Foreskin keratinocyte (primary cell): ENCODE measurements at places on chromosomes 2 and 18.
A peak's percentile ranks its signal among the peaks of the same experiment; 100 is the strongest.

GRCh38 chr2:138718405-138718804 lies 61.8 kb downstream of the NXPH2 start:
- no peak for DNase-seq

GRCh38 chr2:108587621-108588020 lies 53.4 kb downstream of the LIMS1 start:
- DNase-seq: no peak

DNA sequence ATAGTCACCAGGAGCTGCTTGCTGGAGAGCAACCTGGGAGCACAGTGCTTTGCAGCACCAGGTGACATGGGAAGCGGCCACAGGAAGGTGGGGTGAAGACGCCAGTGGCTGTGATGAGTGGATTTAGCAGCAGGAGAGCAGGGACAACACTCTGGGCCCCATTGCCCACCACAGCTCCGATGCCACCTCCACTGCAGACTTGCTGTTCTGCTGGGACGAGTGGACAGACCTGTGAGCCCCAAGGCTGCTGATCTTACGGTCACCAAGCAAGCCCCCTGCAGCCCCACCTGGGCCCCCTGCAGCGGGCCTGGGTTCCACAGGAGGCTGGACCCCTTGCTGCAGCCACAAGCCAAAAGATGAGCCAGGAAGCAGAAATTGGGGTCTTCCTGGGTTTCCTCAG lies 73.7 kb downstream of the CTIF start:
- no peak for DNase-seq

GRCh38 chr2:157056200-157056676 lies 201.3 kb upstream of the GALNT5 start:
- no peak for DNase-seq

- DNase-seq: peak; percentile 93
These were observed 25.2 kb upstream of the FAM110C start for GRCh38 chr2:71309-72035.

DNA sequence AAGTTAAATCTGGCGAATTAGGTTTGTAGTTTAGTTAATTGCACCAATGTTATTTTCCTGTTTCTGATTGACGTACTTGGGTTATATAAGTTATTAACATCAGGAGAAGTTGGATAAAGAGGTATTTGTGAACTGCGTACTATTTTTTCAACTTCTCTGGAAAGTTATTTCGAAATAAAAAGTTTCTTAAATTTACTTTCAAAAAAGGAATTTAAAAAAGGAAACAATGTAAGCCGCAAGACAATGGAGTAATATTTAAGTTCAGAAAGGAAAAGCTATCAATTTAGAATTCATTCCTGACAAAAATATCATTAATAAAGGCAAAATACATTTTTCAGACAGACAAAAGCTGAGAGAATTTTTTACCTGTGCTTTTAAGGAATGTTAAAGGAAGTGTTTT lies 47.7 kb downstream of the RAB10 start:
- no peak for DNase-seq

DNA sequence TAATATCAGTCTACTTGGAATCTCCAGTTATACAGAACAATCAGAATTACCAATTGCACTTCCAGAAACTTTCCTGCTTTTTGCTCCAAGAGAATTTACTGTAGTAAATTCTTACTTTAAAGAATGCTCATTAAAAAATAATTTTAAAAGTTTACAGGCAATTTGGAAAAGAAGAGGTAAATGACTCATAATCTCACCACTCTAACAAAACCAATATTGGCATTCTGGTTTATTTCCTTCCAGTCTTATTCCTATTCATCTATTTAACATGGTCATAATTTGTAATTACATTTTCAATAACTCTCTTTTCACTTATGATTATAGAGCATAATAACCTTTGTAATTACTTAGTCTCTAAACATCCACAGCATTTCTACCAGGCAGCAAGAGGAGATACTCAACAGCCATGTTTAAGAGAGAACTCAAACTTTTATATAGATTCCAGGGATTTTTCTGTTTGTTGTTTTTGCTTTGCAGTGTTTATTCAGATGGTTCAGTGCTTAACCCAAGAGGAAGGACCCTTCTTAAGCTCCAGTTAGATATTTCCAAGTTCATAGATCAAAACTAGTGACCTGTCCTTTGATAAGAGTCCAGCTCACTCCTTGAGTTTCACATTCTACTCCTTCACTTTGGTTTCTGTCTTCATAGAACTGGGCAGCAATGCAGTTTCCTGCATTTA lies 464.7 kb downstream of the TXNL1 start:
- DNase-seq: no peak

DNA sequence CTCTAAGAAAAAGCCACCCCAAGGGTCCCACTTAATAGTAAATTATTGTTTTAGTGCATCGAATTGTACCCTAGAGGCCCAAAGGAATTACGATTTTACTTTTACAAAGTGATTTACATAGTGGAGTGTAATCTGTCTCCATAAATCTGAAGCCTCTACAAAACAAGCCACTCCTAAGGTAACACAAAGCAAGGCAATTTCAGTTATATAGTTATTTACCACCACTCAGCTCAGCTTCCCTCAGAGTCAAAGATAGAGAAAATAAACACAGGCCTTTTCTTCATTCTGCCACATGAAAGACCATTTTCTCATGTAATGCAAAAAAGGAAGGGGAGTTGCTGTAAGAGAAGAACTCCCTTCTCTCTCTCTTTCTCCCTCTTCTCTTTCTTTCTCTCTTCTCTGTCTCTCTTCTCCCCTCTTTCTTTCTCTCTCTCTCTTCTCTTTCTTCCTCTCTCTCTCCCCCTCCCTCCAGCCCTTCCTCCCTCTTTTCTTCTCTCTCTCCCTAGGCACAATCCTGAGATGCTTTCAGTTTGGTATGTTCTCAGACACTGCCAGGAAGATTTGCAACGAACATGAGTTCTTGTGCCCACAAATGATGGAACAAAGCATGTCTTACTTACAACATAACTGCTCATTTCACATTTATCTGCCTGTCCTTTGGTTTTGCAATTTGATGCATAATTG lies 264.5 kb downstream of the BCL2 start:
- no peak for DNase-seq

DNA sequence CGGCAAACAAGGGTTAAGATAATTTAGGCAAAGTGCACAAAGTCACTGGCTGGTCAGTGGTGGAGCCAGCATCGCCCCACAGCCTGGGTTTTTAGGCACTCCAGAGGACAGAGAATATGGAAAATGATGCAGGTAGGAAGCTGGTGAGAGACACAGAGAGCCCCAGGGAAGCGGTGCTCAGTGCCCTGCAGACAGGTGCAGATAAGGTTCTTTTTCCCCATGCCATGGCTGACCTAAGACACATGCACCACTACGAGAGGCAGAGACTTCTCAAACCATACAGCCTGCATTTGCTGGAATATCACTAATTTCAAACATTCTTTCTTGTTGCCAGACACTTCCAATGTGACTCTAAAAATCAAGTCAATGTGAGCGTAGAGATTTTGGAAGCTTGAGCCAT lies 205.7 kb upstream of the APCDD1 start:
- DNase-seq: no peak

DNA sequence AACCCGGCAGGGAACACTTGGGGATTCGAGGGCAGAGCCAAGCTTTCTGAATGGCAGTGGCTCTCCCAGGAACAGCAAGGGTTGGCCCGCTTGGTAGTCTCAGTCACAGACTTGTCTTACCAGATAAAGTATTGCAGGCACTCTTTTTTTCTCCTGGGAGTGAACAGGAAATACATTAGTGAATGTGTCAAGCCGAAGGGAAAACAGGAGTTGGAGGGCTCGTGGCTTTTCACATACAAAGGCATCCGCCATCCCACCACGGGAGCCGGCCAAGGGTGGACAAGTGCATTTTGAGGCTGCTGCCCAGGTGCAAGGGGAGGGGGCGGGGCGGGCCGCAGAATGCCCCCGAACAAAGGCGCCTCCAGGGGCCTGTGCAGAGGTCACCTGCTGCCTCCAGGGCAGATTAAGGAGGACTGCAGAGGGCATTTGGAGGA lies 163.3 kb upstream of the SIX3 start:
- no peak for DNase-seq

DNA sequence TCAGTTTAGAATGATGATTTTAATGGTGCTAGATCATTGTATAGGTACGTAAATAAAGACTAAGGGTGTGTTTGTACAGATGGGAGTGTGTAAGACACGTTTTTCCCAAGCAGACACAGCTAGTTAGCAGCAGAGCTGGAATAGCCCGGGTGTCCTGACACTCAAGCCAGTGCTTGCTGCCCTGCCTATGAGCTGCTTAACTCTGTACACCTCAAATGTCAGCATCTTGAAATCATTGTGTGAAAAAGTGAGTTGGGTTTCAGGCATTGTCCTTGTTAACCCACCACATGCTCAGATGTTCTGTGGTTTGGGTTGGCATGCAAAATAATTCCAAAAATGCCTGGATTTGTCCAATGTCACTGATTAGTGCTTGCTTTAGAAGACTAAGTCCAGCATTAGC lies 13.0 kb upstream of the TET3 start:
- DNase-seq: no peak

DNA sequence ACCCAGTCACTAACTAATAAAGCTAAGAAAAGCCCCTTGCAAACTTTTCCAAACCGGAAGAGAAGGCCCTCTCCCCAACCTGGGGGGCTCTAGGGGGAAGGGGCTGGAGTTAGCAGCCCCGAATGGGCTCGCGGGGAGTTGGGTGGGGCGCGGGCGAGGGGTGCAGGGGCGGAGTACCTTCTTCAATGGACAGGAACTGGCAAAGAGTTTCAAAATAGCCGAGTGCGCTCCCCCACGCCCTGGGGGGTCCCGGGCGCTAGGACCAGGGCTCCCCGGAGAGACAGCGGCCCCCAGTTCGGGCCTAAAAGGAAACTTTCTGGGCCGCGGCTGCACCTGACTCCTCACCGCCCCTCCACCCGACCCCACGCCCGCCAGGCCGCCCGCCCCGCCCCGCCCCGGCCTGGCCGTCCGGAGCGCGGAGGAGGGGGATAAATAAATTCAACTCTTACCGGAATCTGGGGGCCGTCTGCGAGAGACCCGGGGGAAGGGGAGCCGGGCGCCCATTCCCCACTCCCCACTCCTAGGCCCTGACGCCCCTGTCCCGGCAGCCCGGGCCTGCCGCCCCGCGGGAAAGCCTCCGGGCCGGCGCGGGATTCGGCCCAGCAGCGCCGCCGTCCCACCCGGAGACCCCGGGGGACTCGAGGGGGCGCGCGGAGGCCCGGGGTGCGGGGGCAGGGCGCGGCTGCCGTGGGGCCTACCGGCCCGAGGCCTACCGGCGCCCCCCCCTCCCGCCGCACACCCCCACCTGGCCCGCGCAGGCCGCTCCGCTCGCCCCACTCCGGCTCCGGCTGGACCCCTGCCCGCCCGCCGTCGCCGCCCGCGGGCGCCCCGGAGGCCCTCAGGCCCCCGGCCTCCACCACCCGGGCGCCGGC lies 868 bp downstream of the INO80D start:
- DNase-seq: peak; percentile 14

GRCh38 chr2:45759310-45759851 lies 107.9 kb downstream of the PRKCE start:
- peak; percentile 67 for DNase-seq

GRCh38 chr2:9708683-9709538 lies 78.1 kb upstream of the YWHAQ start:
- DNase-seq: no peak

GRCh38 chr18:24009651-24010333 lies 4.8 kb upstream of the TTC39C start:
- no peak for DNase-seq

GRCh38 chr2:42074661-42075060 lies 26.8 kb downstream of the PKDCC start:
- DNase-seq: no peak

DNA sequence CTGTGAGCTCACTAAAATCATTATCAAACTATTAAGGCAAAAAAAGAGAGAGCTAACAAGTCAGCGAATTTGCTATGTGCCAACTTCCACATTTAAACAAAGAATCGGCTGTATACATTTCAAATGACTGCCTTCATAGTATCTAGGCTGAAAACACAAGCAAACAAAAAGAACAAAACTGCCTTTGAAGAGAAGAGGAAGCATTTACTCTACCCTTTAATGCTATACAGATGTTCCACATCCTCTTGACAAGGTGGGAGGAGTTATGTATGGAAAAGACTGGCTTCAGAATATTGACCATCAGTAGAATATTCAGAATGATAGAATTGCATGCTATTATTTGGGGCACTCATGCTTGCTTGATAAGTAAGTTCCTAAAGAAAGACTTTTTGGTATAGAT lies 741.7 kb downstream of the PLCL1 start:
- no peak for DNase-seq

GRCh38 chr2:200733713-200734198 lies 78.0 kb upstream of the BZW1 start:
- DNase-seq: no peak

- no peak for DNase-seq
These were observed 19.4 kb downstream of the TOGARAM2 start for GRCh38 chr2:29000481-29000880.

DNA sequence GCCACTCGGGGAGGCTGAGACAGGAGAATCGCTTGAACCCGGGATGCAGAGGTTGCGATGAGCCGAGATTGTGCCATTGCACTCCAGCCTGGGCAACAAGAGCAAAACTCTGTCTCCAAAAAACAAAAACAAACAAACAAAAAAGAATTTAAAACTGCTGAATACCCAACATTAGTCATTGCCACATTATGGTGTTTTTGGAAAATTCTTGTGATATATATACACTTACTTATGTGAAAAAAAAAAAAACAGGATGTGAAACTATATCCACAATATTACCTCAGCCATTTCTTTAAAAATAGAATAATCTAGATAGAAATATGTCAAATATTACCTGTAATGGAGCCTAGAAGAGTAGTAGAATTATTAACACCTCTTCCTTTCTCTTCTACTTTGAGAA lies 288.3 kb upstream of the FN1 start:
- DNase-seq: no peak

GRCh38 chr2:8676921-8677645 lies 4.8 kb upstream of the ID2 start:
- no peak for DNase-seq

DNA sequence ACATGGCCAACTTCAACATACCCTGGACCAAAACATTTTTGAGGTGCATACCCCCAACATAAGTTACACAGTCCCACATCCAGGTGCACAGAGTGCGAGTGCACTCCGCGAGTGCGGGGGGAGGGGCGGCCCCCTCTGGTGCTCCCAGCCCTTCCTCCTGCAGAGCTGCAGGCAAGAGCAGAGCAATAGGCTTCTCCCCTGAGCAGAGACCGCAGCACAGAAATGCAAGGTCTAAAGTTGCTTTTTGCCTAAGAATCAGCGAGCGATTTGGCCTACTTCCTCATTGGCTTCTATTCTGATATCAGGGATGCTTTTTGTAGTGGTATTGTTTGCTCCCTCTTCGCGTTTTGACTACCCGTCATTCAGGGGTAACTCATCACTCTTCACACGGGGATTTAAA lies 40.6 kb downstream of the BOLA3 start:
- no peak for DNase-seq
